ENCODE measurements at places on chromosomes 1 and 21.
A peak's percentile ranks its signal among the peaks of the same experiment; 100 is the strongest.

GRCh38 chr1:222828939-222829338 lies 14.1 kb downstream of the DISP1 start:
- no peak for DNase-seq

DNA sequence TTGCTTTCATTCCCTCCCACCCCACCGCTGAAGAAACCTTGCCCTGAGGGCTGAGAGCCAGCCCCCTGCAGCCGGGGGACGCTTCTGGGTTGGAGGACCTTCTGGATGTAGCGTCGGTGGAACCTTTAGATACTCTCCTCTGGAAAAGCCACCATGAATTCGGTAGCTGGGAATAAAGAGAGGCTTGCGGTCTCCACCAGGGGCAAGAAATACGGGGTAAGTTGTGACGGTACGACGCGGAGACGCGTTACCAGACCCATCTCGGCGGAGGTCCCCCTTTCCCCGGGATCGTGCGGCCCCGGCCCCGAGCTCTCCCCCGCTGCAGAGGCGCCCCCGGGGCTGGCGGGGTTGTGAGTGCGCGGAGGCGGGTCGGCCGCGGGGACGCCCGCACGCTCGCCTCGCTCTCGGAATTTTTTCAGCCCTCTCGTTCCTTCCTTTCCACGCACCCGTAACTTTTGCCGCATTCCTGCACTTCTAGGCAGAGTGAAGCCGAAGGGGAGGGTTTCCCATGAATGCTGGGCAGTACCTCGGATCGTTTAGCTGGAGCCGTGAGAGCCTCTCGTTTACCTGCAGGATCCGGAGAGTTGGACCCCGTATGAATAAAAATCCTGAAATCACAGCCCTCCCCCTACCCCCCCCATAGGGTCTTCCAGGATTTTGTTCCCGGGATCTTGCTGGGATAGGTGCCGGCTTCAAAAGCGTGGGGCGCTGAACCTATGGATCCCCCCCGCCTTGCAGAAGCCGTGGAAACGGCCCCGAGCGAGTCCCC lies 671 bp downstream of the KIF26B start:
- peak; percentile 63 for DNase-seq

DNA sequence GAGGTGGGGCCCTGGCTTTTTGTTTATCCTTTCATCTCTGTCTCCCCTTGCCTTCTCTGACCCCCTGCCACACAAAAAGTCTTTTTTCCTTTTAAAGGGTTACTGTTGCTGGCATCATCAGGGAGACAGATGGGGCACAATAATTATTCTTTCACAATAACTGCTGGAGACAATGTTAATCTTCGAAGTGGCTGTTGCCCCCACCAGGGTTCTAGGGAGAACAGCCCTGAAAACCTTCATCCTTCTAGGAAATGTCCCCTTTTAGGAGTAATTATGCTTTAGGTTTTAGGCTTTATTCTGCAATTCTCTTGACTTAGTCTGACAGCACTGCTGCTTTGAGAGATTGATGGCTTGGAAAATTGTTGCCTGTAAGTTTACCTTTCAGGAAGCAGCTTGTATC lies 150.0 kb downstream of the NOS1AP start:
- no peak for DNase-seq

GRCh38 chr1:91278754-91279153 lies 125.9 kb downstream of the HFM1 start:
- no peak for DNase-seq

DNA sequence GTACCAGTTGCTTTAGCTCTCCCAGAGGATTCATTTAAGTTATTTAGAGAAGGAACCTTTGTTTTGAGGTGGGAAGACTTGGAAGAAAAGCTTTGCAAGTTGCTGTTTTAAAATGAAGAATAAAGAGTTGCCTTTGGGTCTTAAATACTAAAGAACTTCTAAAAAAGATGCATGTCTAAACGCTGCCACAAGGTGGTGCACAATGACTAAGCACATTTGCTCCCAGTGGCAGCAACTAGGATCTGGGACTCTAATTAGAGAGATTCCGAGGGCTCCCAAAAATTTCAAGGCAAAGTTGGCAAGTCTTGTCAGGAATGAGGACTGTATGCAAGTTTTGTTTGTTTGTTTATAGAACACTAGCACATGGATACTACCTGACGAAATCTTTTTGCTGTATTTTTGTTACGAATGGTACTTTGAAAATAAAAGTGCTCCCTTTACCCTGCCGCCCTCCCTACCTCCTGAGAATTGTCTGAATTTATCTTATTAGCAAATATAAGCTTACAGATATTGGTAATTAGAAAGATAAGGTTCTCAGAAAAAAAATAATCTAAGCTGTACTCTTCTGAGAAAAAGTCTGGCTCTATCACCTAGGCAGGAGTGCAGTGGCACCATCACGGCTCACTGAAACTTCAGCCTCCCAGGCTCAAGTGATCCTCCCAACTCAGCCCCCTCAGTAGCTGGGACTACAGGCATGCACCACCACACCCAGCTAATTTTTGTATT lies 121.8 kb downstream of the HFM1 start:
- peak; percentile 67 for DNase-seq

DNA sequence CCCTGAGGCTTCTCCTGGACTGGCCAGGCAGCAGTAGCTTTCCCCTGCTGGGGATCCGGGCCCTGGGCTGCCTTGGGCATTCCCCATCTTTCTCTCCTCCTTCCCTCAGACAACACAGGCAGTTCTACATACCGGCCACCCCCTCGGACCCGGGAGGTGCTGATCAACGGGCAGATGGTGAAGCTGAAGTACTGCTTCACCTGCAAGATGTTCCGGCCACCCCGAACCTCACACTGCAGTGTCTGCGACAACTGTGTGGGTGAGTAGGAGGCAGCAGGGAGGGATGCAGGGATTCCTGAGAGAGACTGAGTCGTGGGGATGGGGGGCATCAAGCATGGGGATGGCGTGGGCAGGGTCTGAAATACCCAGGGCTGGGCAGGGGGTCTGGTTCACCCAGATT lies 14.4 kb upstream of the SFN start:
- DNase-seq: no peak

DNA sequence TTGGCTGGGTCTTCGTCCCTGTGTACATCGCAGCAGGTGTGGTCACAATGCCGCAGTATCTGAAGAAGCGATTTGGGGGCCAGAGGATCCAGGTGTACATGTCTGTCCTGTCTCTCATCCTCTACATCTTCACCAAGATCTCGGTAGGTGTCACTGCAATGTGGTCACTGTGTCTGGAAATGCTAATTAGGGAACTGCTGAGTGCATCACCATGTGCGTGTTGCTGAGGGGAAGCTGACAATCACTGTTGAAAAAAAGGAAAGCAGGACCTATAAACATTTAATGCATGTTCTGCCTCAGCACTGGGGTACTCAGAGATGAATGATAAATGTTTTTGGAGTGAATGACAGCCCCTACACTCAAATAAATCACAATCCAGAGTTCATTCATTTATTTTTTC lies 6.8 kb downstream of the SLC5A9 start:
- DNase-seq: no peak

DNA sequence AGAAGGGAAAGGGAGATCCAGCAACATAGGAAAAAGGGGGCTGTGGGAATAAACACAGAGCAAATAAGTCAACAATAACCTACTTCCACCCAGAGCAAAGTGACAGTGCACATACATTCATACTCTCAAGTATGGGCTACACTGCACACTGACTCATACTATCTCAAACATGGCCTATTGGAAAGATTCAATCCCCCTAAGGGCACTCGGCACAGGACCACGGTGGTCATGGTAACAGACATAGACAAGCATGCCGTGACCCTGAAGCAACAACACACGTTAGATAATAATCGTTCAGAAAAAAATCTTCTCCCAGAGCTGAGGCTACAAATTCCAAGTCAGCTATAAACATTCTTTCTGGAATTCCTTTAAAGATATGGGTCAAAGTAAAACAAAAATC lies 16.8 kb upstream of the JAK1 start:
- no peak for DNase-seq

DNA sequence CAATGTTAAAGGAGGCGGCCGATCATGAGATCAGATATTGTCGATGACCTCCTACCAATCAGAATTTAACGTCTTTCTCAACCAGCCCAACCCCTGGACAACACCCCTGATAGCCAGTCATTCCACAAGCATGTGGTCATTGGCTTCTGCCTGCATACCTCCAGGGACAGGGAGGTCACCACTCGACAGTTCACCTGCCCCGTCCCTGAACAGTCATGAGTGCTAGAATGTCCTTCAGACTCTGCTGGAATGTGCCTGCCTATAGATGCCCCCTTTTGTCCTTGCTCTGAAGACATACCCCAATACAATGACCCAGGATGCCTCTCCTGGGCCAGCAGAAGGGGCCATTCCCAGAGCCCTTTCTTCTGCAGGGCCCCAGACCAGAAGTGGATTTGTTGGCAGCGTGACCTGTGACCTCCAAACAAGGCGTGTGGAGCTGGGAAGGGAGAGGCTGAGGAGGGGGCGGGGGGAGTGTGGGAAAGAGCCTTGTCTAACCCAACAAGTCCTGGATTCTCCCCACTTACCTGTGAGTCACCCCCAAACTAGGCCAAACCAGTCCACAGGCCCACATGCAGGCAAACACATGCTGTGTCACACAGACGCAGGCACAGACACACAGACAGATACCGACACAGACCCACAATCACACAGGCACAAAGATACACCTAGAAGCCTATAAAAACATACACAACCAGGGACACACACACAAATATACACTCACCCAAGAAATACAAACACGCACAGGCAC lies 2.2 kb downstream of the CRYBG2 start:
- DNase-seq: no peak

GRCh38 chr1:178379807-178380206 lies 117.0 kb downstream of the CLEC20A start:
- no peak for DNase-seq

DNA sequence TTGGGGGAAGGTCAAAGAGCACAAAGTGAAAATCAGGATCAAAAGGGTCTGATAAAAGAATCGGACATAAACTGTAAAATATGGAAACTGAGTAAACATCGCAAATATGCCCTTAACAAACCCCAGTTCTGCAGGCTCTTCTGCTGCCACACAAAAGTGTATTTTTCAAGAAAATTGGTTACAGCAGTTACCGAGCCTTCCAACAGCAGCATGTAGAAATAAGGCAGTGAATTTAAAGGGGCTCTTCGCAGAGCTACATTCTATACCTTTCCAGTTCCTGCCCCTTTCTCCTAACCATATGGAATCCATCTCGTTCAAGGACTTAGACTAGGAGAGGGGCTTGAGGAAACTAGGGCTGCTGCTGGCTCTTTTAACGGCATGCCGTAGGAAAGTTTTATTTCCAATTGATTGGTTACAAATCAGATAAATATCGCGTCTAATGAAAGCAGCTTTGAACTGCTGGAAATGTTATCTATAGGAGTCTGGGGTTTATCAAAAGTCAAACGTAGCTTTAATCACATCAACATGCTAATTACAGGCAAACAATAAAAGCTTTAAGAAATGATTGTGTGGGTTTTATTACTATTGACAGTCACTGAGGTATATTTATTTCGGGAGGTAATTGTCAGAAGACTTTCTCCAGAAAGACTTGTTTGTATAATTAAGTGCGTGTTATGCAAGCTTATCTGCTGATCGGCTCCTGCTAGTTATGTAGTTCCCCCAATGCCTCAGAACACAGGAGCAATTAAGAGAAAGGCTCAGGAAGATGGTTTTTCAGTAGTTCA lies 59.1 kb downstream of the GORAB start:
- DNase-seq: no peak

DNA sequence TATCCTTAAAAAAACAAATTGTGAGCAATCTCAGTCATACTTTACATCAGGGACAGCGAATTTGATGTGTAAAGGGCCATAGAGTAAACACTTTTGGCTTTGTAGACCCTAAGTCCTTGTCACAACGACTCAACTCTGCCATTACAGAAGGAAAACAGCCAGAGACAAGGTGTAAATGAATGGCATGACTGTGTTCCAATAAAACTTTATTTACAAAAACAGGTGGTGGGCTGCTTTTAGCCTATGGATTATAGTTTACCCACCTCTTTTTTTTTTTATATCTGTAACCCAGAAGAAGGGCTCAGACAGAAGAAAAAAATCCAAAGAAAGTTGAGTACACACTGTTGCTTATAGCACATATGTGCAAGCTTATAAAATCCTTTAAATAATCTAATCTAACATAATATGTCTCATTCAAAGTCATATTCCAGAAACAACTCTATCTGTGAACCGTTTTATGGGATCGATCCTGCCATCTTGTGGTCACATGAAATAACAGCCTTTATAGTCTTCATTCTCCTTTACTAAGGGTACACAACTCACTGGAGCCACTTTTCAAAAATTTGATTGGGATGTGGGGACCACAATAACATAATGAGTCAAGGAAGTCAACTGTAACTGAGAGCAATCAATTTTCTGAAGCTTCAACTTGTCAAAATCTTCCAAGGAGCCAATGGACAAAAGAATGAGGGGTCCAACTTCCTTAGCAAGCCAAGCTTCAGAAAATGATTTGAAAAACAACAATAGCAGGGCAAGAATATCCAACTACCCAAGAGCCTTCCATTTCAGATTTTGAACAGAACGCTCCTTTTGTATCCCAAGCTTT lies 142.2 kb upstream of the KRTAP19-8 start:
- no peak for DNase-seq

- DNase-seq: no peak
Observed at GRCh38 chr1:24914226-24915069, 15.6 kb downstream of the RUNX3 start.

DNA sequence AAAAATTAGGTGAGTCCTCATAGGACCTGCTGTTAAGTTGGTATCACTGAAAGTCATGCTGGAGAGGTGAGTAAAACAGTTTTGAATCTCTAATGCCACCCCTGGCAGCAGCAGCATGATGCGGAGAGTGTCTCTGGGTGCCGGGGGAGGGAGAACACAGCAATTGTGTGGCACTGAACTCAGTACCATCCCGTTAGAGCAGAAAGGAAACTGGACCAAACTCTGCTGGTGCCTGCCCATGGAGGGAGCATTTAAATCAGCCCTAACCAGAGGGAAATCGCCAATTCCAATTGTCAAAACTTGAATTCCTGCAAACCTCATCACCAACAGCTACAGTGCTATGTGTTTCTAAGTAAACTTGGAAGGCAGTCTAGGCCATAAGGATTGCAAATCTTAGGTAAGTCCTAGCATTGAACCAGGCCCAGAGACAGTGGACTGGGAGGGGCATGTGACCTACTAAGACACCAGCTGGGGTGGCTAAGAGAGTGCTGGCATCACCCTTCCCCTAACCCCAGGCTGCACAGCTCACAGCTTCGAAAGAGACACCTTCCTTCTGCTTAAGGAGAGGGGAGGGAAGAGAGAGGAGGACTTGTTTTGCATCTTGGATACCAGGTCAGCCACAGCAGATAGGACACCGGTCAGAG lies 30.0 kb downstream of the CD53 start:
- DNase-seq: no peak

DNA sequence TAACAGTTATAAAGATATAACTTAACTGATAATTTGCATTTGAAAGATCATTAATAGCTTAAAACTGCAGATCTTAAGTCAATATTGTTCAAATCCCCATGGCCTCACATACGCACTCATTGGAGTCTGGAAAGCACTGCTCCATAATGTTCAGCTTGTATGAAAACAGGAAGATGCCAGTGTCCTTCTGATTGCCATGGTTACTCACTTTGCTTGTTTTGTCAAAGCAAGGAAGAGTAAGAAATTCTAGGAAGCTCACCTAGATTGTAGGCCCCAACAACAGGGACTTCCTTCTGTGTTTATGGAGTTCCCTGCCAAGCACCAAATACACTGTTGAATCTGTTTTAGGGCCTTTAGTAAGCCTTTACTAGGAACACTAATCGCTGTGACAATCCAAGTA lies 10.9 kb downstream of the GAS5 start:
- no peak for DNase-seq

All from activated CD8-positive, alpha-beta memory T cell treated with anti-CD3 and anti-CD28 coated beads for 24 hours (primary cell).